Activated CD8-positive, alpha-beta memory T cell treated with anti-CD3 and anti-CD28 coated beads for 4 hours (primary cell): ENCODE measurements at places on chromosomes 12 and 14.

GRCh38 chr12:127942981-127943380 lies 324.0 kb upstream of the TMEM132C start:
- no peak for DNase-seq

DNA sequence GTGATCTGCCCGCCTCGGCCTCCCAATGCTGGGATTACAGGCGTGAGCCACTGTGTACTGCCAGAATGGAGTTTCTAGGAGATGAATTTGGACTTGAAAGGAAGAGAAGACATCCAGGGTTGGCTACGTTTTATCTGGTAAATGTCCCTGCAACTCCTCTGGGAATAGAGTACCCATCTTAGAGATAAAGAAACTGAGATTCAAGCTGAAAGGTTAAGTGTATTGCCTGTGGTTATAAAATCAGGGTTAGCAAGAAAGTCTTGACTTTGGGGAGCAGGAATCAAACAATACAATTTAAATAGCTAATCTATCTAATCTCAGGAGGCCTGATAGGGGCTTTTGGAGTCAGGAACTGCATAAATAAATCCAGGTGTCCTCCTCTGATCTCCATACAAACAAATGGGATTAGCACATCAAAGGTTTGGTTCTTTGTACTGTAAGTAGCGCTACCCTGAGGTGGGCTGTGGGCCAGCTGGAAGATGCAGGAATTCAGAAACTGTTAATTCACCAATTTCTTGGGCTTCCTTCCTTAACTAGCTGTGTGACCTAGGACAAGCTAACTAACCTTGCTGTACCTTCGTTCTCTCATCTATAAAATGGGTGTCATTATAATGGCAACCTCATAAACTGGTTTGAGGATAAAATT lies 45.1 kb downstream of the TBX3 start:
- DNase-seq = no peak

DNA sequence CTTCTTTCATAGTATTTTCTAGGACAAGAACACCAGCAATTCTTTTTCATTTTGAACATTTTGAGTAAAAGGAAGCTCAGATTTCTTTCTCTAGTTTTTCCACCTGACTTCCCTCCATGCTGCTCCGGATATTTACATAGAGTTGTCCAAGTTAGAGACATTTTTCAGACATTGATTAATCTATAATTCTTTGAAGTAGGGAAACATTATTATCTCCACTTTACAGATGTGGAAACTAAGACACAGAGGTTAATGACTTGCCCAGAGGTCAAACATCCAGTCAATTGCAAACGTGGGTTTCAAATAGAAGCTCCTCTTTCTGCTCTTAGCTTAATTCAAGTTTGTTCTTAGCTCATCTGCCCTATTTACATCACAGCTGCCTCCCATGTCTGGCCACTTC lies 138.3 kb downstream of the EGLN3 start:
- no peak for DNase-seq

- no peak for DNase-seq
Measured at GRCh38 chr12:54031480-54031879, 1.4 kb upstream of the HOXC5 start.

DNA sequence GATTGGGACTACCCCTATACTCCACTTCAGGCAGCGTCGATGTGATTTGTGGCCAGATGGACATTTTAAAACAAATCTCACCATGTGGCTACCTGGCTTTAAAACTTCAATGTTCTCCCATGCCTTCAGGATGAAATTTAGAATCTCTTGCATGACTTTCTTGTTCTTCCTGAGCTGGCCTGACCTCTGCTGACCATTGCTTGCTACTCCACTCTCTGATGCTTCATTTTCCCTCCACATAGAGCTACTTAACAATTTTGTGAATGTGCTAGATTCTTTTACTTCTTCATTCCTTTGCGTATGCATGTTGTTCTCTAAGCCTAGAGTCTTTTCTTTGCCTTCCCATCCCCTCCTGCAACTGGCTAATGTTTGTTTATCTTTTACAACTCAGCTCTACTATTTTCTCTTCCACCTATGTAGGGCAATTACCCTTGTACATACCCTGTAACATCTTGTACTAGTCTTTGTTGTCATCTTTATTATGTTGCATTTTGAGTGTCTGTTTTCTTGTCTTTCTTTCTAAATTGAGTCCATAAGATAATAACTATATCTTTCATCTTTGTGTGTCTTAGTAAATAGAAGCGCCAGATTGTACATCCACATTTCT lies 41.2 kb downstream of the YLPM1 start:
- DNase-seq = no peak

DNA sequence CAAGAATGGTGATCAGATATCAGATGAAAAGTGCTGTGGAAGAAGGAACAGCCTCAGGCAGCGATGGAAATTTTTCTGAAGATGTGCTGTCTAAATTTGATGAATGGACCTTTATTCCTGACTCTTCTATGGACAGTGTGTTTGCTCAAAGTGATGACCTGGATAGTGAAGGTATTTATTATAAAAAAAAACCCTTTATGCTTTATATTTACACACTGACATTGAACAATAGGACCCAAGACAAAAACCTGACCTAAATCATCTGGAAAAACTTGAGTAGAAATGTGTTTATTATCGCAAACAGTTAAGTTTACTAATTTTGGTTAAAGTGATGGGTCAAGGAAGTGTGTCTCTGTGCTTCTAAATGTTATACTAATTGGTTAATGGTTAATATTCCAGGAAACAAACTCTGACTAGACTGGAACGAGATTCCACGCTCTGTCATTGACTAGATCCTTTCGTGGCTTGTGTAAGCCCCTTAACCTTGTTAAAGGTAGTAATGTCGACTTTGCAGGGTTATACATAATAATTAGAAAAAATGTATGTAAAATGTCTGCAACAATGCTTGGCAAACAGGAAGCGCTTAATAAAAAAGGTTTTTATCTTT lies 62.7 kb downstream of the LRRK2 start:
- no peak for DNase-seq

DNA sequence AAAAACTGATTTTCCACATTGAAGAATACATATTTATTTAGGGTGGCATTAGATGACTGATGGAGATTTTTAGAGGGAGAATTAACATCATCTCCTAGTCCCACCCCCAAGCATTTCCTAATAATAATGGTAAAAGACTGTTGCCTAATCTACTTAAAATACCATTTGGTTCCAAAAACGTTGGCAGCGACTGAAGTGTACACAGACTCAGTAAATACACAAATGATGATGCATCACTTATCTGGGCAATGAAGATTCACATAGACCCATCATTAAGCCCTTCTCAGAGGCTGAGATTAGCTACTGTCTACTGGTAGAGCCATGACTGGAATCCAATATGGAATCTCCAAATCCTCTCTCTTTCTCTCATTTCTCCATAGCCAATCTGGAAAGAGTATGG lies 18.2 kb downstream of the RTN1 start:
- no peak for DNase-seq

DNA sequence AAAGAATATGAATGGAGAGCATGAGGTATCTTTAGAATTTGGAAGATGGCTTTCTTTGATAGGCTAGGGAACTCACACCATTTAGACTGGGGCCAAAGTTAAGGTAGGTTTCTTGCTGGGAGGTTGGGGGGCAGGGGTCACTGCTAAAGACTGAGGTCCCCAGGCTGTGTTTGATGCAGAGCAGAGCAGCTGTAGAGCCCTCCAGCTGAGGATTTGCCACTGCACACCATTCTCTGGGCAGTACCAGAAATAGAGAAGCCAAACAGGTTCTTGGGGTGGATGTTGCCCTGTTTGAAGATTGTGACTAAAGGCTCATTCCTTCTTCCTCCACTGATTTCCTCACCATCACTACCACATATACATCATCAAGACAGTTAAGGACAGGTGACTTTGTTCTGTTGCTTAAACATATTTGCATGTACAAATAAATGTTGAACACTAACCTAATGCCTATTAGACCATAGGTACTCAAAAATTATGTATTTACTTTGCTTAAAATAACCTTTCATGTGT lies 7.9 kb downstream of the NTF3 start:
- no peak for DNase-seq

DNA sequence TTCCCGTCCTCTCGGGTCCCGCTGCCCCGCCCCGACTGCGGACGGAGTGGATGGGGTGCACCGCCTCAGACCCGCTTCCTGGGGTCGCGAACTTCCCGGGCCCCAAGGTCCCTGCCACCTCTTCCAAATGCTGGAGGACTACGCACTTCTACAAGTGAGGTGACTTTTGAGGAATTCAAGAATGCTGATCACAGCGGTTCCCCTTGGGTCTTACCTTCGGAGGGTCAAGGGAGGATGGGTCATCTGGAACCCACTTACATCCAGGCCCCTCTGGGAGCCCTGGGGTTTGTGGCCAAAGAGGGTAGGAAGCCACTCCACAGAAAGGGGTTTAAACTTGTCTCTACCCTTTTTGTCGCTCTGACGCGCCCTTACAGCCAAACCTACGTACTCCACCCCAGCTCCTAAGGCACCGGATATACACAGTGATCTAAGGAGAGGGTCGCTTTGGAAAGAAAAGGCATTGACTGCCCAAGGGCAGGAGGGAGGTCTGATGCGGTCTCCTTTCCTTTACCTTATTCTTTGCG lies 532 bp upstream of the PRKD1 start:
- no peak for DNase-seq

- DNase-seq = no peak
Measured at GRCh38 chr12:3365463-3366411, 125.3 kb upstream of the PRMT8 start.

- DNase-seq = no peak
Measured at GRCh38 chr12:72018036-72018435, 79.4 kb downstream of the TPH2 start.

DNA sequence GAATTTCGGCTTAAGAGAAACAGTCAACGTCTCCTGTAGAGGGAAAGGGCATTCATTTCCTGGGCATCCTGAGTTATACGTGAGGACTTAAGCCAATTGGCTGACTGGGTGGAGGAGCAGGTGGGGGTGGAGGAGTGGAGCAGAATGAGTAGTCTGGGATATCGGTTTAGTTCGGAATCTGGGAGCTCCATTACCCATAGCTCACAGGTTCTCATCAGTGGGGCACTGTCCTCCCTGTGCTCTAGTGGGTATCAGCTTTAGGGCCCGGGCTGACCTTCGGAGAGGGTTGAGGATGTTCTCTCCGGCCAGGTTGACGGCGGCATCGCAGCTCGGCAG lies 704 bp downstream of the SDR39U1 start:
- DNase-seq = no peak

DNA sequence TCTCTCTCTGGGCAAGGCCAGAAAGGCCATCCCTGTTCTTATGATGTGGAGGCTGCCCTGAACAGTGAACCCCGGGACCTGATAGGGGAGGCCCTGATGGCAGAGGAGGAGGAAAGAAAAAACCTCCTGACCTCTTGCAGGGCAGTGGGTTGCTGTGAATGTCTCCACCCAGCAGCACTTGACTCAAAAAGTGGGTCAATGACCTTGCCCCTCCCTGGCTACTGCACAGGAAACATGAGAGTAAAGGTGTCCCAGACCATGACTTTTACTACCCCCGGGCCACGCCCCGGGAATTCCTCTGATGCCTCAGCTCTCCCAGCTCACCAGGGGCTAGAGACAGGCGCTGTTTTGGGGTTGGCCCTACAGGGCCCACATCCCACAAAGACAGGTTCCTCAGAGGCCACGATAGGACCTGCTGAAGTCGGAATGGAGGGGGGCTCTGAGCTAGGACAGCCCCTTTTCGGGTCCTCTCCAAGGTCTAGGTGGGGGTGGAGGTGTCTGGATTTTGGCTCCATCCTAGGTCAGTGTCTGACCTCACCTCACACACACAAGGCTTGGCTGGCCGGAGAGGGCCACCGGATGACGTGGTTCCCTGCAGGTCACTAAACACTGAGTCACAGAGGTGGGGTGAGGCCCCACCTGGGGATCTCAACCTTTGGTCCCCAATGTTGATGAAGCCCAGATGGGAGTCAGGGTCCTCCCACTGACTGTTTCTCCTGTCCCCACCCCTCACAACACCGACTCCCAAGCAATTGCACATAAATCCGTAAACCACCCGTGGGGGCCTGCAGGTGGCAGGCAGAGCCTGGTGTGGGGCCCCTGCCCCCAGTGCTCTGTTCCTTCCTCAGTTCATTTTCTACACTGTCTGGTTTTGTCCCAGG lies 1.6 kb downstream of the RHOF start:
- DNase-seq = no peak

GRCh38 chr12:92597118-92597517 lies 105.7 kb upstream of the PLEKHG7 start:
- DNase-seq = no peak

GRCh38 chr14:85239791-85240190 lies 290.2 kb upstream of the FLRT2 start:
- DNase-seq = no peak

DNA sequence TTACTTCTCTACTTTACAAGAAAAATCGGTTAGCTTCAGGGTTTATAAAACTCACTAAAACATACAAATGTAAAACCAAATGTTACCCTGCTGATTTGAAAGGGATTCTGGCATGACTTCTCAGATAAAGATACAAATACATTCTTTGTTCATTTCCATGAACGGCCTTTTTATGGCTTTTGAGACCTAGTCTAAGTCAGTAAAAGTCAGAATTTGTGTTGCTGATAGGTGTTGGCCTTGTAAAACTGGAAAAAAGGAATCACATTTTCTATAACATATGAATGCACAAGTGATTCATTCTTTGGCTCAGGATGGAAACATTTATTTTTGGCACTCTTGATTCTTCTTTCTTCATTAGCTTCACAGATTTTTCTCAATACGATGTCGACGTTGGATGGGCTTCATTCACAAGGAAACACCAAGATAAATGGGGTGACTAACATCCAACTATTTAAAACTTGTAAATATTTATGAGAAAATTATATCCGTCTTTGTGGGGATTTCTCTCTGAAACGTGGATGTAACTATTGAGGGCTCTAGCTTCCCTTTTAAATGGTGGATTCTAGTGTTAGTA lies 27.0 kb upstream of the CPM start:
- no peak for DNase-seq

DNA sequence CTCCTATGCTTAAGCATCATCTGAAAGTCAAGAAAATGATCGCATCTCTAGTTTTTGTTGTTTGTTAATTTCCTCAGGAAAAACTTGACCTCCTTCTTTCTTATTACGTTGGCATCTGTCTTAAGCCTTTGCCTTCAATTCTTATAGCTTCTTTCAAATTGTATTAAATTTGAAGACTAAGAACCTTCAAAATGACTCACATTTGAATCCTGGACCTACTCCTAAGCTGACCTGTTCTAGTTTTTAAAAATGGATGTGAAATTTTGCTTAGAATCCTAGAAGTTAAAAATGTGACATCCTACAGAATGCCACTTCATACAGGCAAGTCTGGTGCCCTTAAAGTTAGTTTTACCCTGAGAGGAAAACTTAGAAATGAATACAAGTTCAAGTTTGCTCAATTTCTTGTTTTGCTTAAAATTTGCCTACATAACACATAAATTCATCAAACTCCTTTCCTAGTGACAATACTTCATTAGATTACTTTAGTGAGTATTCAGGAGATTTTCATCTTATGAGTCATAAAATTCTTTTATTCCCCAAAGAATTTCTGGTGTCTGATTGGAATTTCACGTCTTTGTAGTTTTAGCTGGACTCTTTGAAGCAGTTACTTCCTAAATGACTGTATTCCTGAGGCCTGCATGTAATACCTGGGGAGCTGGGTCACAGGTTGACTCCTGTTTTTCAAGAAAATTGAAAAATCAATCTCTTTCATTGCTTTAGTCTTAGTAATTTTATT lies 152.3 kb downstream of the MSRB3 start:
- no peak for DNase-seq
